SK-N-DZ (cell line): ENCODE measurements at places on chromosomes 11 and 22.
A peak's percentile ranks its signal among the peaks of the same experiment; 100 is the strongest.

DNA sequence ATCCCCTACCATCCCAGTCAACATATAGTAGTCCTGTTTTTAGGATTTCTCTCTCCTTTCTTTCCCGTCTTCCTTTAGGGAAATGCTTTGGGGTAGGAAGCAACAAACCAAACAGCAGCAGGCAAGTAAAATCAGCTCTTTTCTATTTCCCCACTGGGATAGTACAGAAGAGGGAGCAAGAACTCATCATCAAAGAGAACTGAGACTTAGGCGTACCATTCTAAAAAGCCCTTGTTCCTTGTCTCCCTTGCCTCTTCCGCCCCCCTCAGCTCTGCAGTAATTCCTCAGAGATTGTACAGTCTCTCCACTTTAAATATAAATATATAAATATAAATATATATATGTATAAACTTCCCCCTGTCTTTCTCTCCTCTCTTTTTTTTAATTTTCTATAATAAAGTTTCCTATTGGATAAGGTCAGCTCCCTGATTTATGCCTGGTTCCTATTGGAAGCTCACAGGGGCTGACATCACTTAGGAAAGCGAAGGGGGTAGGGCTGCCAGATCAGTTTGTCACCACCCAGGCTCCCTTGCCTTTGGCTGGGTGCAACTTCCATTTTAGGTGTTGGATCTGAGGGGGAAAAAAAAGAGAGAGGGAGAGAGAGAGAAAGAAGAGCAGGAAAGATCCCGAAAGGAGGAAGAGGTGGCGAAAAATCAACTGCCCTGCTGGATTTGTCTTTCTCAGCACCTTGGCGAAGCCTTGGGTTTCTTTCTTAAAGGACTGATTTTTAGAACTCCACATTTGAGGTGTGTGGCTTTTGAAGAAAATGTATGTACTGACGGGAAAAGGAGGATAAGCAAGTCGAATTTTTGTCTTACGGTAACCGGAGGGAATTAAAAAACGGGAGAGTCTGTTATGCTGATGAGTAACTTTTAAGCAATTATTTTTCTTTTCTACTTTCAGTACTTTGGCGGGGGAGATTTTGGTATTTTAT lies at the start of gene CTNND1:
Gene CTNND1, plus strand, starts transcription at position 502 of the 934 bp plus-strand sequence. CDS start 29,677 bp downstream, outside the sequence.
- DNase-seq = peak; percentile 97

DNA sequence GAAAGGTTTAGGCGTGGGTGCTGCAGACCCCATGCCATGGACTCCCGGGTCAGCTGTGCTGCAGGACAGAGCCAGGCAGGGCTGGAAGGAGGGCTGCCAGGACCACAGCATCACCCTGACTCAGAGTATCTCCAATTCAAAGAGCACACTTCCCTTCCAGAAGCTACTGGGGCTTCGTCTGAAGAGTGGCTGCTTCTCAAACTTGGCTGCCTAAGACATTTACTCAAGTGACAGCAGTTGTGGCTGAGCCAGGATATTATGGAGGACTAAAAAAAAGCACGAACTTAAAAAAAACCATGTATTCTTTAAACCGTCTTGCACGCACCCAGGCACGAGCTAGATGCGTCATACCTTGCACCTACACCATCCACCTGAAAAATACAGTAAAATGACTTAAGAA lies 13.0 kb upstream of the BID start:
- no peak for DNase-seq

DNA sequence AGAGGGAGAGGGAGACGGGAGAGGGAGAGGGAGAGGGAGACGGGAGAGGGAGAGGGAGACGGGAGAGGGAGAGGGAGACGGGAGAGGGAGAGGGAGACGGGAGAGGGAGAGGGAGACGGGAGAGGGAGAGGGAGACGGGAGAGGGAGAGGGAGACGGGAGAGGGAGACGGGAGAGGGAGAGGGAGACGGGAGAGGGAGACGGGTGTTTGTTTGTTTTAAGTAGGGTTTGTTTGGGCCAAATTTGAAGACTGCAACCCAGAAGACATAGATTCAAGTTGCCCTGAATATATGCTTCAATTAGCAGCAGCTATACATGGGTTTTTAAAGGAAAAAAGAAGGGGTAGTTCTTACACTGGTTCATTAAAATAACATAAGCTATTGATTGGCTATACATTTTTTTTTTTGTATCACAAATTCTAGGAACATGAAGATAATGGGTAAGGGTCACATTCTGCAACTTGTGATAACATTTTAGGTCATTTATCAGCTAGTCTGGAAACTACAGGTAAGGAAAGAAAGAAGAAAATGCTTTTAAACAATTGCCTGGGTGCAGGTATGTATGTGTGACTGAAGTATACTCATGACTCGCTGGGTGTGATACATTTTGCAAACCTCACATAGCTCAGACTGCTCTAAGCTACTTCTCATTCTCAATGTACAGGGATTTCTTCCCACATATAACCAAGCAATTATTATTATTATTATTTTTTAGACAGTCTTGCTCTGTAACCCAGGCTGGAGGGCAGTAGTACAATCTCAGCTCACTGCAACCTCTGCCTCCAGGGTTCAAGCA lies 67.3 kb downstream of the MCHR1 start:
- no peak for DNase-seq

DNA sequence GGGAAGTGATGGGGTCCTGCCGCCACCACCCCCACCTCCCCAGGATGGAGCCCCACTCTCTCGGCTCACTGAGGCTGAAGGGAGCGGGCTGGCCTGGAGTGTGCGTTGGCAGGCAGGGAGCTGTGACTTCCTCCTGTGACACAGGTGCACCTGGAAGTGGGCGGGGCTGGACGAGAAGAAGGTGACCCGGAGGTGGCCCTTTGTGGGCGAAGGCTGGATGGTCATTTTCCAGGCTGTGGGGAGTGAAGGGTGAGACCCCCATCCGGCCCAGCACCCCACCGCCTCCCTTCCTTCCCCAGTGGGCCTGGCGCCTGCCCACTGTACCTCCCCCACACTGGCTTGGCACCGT lies 15.3 kb downstream of the IL17REL start:
- no peak for DNase-seq

DNA sequence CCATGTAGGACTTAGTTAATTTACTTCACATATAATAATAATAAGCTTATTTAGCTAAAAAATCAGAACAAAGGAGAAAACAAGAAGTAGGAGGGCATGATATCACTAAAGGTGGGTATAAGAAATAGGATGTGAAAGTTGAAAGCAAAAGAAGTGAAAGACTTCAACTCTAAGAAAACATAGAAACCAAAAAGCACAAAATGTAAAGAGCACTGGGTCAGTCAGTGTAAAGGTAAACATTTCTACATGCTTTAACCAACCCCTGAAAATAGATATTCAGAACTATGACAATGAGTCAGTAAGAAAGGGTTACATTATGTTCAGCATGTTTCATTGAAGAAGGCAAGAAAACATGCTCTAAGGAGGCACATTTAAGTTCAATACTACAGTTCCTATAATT lies 298.8 kb downstream of the SWAP70 start:
- DNase-seq = no peak

DNA sequence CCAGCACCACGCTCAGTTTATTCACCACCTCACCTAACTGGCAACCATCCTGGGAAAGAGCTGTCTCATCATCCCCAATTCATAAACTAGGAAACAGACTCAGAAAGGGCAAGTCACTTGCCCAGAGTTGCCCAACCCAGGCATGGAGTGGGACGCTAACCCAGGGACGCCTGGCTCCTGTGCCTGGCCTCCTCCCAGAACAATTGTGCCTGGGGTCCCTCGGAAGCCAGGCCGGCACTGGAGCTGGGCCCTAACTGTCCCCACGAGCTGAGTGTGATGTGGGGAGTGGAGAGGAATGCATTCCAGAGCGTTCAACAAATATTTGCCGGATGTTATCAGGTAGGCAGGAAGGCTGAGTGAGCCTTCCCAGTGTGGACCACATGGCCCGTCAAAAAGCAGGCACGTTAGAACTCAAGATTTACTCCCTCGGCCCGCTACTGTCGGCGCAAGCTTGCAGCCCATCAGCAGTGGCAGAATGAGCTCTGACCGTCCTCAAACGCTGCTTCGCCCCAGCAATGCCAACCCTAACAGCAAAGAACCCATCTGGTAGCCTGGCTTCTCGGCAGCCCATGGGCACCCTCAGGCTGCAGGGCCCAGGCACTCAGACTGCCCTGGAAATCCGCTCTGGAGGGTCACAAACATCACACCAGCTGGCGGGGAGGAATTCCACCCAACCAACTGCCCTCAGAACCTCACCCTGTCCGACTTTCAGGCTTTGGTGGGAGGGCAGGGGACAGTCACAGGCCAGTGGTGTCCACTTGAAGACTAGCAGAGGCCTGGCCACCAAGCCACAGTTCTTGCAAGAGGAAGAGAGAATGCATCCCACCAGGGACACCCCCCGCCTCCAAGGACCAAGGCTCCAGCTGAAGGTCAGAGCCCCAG lies 35.6 kb downstream of the MYH9 start:
- no peak for DNase-seq

DNA sequence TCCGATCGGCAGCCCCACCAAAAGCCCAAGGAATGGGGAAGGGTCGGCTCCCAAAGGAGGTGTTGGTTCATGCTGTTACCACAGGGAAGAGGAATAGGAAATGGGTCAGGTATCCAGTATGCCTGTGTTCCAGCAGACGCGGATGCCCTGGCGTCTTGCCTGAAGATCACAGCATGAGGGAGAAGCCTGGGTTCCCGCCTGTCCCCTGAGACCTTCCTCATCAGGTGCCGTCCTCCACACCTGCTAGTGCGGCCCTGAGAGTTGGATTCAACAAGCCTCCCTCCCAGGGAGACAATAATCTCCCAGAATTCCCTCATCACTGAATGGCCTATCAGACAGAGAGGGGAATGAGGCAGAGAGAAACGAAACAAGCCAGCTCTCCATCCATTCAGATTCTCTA lies 92.2 kb downstream of the SPATA19 start:
- no peak for DNase-seq

DNA sequence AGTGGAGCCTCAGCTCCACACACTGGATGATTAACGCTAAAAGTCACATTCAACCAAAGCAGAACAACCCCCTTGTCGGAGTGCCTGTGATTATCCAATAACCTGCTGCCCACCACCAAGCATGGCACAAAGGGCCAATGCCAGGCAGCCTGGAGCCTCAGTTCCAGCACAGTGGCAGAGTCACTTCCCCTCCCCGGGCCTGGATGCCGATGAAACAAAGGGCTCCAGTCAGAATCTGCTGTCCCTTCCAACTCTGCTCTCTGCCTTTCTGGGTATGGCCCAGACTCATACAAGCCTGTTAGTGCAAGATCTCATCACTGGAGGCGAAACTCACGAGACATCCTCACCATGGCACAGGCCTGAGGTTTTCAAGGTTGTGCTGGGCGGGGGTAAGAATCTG lies 52.1 kb downstream of the CLTCL1 start:
- DNase-seq = no peak

- no peak for DNase-seq
These were observed 4.3 kb downstream of the SRRD start for GRCh38 chr22:26487996-26488395.

DNA sequence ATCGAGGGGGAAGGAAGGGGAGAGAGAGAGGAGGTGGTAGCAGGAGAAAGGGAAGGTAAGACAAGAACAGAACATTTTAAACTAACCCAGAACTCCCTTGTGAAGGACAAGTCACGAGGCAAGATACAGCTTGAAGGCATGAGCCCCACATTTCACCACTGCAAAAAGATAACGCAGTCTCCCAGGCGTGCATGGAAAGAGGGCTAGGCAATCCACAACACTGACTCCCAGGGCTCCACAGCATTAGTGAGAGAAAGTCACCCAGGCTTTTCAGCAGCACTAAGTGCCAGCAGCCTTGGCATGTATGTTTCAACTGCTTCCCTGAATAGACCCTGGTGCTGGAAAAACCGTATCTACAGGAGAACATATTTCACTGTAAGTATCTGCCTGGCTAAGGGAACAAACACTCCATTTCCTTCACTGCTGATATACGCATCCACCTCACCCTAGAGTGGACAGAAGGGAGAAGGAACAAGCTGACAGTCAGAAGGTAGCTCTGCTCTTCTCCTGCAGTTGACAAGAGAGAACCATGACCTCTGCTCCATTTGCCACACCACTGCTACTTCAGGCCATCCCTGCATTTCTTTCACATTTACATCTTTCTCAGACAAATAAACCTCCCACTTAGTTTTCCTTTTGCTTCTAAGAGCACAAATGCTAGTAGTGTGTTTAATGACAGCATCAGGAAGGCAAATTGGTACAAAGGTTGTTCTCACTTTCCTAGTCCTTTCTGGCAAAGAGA lies 87.9 kb downstream of the AMBRA1 start:
- no peak for DNase-seq

DNA sequence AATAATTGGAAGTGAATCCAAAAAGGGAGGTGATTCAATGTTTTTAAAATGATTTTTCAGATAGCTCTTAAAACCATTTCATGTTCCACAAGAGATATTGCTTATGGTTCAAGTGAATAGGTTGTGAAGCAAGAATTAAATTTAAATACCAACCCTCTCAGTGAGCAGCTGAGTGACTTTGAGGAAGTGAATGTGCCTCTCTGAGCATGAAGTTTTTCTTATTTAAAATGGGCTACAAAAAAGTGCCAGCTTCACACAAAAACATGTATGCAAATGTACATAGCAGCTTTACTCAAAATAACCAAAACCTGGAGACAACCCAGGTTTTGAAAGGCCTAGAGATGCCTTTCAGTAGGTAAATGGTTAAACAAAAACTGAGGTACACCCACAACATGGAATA lies 35.5 kb upstream of the GAB4 start:
- DNase-seq = no peak

GRCh38 chr22:49592780-49593501 lies 234.7 kb downstream of the BRD1 start:
- no peak for DNase-seq

DNA sequence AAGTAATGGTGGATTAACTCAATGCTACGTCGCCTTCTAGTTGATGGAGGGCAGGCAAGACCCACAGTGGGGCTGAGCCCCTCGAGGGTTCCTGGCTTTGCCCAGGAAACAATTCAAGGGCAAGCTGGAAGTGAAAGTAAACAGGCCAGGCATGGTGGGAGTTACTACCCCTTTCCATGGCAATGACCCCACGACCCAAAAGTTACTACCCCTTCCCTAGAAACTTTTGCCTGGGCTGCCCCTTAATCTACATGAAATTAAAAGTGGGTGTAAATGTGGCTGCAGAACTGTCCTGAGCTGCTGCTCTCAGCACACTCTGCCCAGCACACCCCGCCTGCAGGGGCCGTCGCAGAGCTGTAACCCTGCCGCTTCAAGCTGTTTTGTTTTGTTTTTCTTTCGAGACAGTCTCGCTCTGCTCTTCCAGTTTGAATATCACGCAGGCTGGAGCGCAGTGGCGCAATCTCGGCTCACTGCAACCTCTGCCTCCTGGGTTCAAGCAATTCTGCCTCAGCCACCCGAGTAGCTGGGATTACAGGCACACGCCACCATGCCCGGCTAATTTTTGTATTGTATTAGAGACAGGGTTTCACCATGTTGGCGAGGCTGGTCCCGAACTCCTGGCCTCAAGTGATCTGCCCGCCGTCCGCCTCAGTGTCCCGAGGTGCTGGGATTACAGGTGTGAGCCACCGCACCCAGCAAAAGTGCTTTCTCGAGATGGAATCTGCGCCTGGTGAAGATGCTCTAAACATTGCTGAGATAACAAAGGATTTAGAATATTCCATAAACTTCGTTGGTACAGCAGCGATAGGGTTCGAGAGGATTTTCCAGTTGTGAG lies 5.9 kb upstream of the RNH1 start:
- DNase-seq = no peak

- no peak for DNase-seq
These were observed 200.6 kb upstream of the CTSC start for GRCh38 chr11:88538098-88538497.

GRCh38 chr22:43243324-43243723 lies 56.4 kb upstream of the TTLL12 start:
- no peak for DNase-seq
